A549 treated with GW870086 at 1 μM for 4 hours (cell line): ENCODE measurements at places on chromosomes 13 and 19. TPM values are rescaled to one million over a fixed set of nuclear protein-coding genes. Genes with fewer than 3 reads are reported as not detected.

NKPD1 gene
- total RNA-seq, result 0.17 to 0.34 TPM (median 0.28 TPM) in 5 replicates

NFIX gene
- total RNA-seq, result 2.9 to 4.4 TPM (median 3.8 TPM) in 5 replicates

RFPL4A gene
- total RNA-seq, result 0.53 to 1.2 TPM (median 0.97 TPM) in 5 replicates

RCBTB2 gene
- total RNA-seq, result 0.94 to 1.3 TPM (median 1.1 TPM) in 5 replicates

ZNF681 gene
- not detected in 5 replicates for total RNA-seq

ZSCAN4 gene
- not detected in 5 replicates for total RNA-seq
